Amniotic stem cell (primary cell): ENCODE measurements at places on chromosomes 16 and 17.

- no peak for DNase-seq
Measured at GRCh38 chr17:50686494-50687199, 21.1 kb downstream of the ANKRD40 start.

DNA sequence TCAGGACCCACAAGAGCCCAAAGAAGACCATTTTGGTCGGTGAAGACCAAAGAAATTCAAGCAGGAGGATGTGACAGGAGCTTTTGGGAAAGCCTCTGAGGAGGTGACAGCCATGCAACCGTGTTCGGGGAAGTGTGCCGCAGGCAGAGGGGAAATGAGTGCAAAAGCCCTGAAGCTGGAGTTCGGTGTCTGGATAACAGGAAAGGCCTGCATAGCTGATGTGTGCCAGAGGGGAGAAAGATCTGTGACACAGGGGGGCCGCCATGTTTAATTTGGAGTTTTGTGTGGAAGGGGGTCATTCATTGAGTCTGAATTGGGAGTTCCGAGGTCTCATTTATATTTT lies 870 bp upstream of the ZC3H7A start:
- no peak for DNase-seq

DNA sequence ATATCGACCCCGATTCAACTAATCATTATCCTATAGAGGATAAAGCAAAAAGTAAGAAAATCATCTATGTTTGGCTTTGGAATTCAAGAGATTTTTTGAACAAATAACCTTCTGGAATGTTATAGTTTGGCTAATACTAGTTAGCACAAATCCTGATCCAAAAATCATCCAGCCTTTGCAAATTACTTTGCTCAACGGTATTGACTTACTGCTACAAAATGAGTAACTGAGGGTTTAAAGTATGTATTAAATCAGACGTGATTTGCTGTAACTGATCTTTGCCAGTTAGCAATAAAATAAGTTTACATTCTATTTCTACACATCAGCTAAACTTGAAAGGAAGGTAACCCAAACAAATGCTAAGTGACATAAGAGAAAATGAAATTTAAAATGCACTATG lies 6.5 kb downstream of the MED13 start:
- no peak for DNase-seq

- DNase-seq: no peak
Measured at GRCh38 chr17:73292031-73292531, 19.7 kb downstream of the CDC42EP4 start.

- DNase-seq: no peak
Measured at GRCh38 chr16:57483725-57484514, 2.4 kb downstream of the DOK4 start.

DNA sequence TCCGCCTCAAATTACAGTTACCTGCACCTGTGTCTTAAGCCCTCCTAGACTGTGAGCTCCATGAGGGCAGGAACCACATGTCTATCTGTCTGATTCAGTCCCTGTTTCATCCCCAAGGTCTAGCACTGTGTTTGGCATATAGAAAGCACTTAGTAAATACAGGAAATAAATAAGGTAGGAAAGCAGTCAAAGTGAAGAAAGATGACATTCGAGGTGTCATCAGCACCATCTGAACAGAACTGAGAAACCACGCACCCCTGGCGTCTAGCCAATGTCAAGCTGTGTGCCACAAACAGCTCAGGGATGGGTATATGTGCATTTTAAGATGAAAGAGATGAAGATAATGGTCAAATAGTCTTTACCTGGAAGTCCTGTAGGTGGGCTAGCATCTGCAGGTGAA lies 79.6 kb upstream of the ATP2A3 start:
- DNase-seq: no peak

DNA sequence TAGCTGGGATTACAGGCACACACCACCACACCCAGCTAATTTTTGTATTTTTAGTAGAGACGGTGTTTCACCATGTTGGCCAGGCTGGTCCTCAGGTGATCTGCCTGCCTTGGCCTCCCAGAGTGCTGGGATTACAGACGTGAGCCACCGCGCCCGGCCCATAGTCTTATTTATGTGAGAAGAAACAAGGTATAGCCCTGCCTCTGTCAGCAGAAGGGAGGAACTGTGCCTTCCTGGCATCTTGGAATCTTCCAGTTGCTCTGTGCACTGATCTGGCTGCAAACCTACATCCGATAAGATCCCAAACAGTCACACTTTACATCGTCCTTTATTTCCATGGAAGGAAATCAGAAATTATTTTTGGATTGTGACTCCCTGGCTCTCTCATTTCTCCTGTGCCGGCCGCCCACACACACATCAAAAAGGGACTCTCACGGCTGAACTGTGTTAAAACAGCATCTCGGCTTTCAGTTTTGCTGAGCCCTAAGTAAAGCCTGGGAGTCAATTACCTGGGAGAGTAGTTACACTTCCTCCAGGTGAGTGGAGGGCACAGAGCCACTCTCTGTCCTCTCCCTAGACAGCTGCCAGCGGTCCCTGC lies 23.3 kb downstream of the WIPI1 start:
- no peak for DNase-seq

- DNase-seq: peak; percentile 86
Measured at GRCh38 chr17:8226536-8227237, 16.3 kb upstream of the AURKB start.

DNA sequence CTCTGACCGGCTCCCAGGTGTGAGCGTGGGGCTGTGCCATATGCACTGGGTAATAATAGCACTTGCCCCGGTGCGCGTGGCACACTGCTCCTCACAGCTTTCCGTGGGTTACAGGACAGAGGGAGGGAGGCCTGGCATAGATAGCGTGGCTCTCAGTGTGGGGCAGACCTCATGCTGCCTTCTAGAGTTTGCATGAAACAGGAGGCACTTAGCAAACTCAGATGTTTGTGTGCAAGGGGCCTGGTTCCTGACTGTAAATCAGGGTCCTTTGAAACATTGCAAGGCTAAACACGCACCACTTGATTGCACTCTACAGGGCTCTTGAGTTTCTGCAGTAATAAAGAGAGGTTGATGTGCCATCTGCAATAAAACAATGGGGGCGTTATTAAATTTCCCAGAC lies 101.7 kb downstream of the RPTOR start:
- no peak for DNase-seq

DNA sequence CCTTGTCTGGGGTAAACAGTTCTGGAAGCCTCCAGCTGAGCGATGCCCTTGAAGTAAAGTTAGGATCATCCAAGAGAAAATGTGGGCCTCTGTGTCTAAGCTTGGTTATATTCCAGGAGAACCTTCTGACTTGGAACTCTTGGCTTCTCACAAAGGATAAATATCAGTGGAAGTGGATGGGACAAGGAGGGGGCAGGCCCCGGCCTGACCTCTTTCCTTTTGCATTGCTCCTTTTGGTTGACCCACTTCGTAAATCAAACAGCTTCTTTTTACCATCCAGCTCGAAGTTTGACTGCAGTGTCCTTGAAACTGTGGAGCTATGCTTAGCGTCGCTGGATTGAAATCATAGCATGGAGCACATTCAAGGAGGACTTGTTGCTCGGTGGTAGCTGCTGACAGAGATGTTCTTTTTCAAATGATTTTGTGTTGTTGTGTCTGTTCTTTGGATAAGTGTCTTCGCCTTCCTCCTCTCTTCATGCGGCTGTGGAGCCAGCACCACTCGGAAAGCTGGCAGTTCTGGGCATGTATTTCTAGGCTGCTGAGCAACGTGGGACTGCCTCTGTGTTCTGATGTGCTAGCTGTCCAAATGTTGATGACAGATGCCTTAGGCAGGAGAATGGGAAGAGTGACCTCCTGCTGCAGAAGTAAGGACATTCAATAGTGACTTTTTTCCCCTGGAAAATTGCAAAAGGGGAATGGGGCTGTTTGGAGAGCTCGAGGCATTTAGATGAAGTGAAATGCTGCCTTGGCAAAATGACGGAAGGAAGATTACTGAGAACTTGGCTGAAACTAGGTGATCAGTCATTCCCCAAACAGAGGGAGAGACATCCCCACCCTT lies 4.5 kb downstream of the MINK1 start:
- no peak for DNase-seq

GRCh38 chr17:17539591-17539990 lies 43.4 kb upstream of the RASD1 start:
- no peak for DNase-seq

DNA sequence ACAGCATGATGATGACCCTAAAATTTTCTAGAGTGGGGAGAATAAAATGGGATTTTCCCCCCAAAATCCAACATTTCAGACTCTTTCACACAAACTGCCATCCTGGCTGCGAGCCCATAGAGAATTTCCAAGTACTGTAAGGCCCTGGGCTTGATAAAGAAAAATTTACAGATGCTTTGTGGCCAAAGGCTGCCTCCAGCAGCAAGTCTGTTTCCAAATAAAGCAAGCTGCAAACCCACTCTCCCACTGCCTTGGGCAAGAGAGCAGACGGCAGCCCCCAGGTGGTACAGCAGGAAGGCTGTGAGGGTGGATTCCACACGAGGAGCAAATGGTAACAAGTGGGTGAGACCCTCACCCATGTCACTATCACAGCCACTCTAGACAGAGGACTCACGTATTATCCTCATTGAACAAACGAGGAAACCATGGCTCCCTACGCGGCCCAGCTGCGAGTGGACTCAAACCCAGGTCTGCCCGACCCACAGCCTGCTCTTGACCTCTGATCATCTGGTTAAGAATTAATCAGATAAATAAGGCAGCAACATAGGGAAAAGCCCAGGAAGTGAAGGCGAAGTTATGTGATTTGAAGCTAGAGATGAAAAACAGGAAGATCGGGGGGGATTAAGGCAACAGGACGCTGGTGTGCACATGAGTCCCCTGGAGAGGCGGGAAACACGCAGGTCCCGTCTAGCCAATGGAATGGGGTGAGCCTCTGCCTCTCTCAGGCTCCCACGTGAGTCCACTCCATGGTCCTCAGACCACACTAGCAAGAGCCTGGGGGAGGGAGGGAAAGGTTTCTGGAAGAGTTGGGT lies 37.4 kb downstream of the AXIN2 start:
- DNase-seq: no peak

DNA sequence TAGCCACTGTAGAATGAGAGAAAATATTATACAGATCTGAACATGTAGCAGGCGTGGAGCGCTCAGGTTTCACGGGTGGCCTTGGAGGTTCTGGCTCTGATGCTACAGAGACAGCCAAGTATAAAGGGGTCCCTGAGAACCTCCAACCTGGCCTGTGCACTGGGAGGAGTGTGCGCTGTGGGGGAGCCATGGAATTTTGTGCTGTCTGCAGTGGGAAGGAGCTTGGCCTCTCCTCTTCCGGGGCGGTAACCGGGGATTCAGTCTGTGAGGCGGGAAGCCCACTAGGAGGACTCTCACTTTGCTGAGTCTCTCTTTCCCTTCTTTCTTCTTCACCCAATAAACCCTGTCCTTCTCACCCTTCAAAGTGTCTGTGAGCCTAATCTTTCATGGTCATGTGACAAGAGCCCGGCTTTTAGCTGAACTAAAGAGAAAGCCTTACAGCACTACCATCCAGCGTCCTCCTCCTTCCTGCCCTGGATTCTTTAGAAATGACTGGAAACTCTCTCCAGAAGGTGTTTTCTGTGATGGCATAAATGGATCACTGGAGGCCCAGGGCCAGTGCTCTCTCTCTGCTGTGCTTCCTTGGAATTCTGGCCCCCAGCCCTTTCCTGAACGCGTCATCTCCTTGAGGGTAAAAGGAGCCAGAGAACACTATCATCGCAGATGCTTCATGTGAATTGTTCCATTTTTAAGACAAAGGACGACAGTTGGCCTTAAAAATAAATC lies 232.1 kb upstream of the CACNG5 start:
- DNase-seq: no peak

GRCh38 chr17:55661963-55662834 lies 60.5 kb downstream of the TMEM100 start:
- DNase-seq: no peak

DNA sequence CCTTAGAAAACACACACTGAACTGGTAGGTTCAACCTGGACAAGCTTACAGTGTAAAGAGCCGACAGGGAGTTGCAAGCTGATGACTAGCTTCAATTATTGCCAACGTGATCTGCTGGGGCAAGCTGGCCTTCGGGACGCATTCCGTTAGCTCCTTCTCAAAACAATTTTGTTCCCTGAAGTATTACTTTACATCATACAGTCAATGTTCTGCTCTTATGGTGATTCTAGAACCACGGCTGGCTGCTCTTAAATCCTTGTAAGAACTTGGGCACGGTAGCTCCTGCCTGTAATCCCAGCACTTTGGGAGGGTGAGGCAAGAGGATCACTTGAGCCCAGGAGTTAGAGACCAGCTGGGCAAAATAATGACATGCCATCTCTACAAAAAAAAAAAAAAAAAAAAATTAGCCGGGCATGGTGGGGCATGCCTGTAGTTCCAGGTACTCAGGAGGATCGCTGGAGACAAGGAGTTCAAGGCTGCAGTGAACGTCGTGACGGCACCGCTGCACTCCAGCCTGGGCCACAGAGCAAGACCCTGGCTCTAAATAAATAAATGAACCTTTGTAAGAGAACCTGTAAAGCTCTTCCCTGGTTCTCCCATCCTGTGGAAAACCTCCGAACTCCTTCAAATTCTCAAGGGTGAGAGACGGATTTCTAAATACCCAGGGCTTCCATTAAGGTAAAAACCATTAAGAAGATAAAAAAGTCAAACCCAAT lies 2.0 kb downstream of the CDIP1 start:
- DNase-seq: no peak

- no peak for DNase-seq
Measured at GRCh38 chr16:17358846-17359245, 111.9 kb downstream of the XYLT1 start.

DNA sequence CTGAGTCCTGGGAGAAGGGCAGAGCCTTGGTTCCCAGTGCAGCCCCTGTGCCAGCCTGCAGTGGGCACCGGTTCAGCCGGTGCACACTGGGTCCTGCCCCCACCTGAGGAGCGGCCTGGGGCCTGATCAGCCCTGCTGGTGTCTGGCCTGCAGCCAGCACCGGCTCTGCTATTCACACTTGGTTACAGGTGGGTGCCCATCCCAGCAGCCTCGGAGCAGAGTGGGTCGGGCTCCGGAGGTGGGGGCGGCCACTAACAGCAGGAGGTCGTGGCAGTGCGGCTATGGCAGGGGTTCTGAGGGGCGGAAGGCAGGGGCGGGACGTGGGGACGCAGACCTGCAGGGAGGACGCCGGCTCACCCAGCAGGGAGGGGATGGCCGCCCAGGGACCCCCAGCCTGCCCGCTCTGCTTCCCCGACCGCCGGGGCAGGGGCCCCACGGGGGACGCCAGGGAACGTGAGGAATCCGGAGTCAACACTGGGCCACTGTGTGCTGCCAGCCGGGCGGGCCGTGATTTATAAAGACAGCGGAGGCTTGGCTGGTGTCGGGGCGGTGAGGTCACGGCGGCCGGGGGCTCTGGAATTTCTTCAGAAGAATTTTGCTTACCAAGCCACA lies 20.3 kb downstream of the METRNL start:
- no peak for DNase-seq

DNA sequence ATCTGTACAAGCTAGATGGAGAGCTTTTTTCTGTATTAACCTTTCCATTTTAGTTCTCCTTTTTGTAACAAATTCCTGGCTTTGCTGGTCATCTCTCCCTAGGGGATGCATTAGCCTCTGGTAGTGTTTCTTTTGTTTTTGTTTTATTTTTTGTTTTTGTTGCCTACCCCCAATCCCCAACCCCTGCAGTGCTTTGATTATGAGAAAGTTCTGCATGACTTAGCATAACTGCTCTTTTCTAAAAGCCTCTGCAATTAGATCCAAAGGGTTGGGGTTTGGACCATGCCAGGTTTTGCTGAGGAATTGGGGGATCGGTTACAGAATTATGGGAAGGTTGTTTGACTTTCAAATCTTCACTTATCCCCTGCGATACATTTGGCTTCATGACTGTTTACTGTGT lies 98.2 kb downstream of the ADAMTS18 start:
- DNase-seq: no peak

GRCh38 chr17:69457603-69458002 lies 43.1 kb downstream of the MAP2K6 start:
- no peak for DNase-seq
